PC-3 (cell line): ENCODE measurements at places on chromosomes 4 and X. TPM values are rescaled to one million over a fixed set of nuclear protein-coding genes. Genes with fewer than 3 reads are reported as not detected.

The PPP2R2C gene
- total RNA-seq = 7.0 and 9.5 TPM in 2 replicates

The SPOCK3 gene
- 1.9 and 2.2 TPM in 2 replicates for total RNA-seq

DNA sequence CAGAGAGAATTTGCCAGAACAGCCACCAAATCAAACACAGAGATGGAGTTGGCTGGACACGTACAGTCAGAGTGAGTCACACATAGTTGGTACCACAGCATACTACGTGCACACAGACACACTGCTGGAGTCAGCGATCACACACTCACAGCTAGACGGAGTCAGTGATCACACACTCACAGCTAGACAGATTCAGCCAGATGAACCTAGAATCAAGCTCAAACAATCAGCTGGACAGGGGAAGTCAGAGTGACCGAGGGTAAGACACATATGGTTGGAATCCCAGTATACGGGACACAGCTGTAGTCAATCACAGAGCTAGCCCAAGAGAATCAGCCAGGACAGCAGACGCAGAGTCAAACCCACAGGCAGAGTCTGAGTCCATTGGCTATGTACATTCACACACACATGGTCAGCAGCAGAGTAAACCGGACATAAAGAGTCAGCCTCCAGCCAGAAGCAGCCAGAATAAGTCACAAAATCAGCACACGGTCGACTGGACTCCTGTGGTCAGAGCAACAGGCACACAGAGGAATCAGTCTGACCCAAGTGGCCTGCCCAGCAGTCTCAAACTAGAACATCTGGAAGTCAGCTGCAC is 4.6 kb downstream of the SLC38A5 start:
- peak; percentile 71 for DNase-seq

GRCh38 chr4:110631584-110632505 is 9.0 kb upstream of the PITX2 start:
- DNase-seq = peak; percentile 80
